ENCODE measurements at places on chromosomes 3 and 15.

- DNase-seq = peak; percentile 79
Measured at GRCh38 chr3:150875548-150875947, 29.7 kb downstream of the MINDY4B start.

GRCh38 chr3:153003441-153003840 is 158.6 kb upstream of the RAP2B start:
- no peak for DNase-seq

GRCh38 chr3:25080461-25080860 is 347.6 kb upstream of the RARB start:
- no peak for DNase-seq

DNA sequence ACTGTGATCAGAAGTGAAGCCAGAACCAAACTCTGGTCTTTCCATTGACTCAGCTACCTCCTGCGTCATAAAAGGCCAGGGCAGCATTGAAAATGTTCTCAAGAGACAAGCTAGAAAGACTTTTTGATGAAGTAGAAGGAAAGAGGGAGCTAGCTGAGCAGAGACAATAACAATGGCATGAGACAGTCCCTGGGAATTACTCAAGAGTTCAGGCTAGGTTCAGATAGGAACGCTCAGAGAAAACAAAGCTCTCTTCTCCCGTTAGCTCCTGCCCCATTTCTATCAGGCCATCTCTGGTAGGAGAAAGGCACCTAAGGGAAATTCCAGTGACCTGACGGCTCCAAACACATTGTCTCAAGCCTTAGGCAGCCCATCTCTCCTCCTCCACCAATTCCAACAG is 7.0 kb upstream of the OXTR start:
- no peak for DNase-seq

DNA sequence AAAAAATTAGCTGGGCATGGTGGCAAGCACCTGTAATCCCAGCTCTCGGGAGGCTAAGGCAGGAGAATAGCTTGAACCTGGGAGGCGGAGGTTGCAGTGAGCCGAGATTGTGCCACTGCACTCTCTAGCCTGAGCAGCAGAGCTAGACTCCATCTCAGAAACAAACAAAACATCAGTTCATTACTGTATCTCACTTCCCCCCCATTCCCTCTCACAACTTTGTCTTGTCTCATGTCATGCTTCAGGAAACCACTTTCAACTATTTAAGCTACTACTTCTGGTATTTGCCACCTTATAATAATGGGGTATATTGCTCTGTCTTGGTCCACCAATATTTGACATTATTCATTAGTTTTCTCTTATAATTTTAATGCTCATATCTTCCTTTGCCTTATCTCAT is 26.2 kb downstream of the PIK3CA start:
- DNase-seq = no peak

GRCh38 chr3:60772584-60772983 is 478.7 kb downstream of the FHIT start:
- no peak for DNase-seq

- DNase-seq = no peak
Measured at GRCh38 chr3:21641959-21642358, 109.1 kb downstream of the ZNF385D start.

DNA sequence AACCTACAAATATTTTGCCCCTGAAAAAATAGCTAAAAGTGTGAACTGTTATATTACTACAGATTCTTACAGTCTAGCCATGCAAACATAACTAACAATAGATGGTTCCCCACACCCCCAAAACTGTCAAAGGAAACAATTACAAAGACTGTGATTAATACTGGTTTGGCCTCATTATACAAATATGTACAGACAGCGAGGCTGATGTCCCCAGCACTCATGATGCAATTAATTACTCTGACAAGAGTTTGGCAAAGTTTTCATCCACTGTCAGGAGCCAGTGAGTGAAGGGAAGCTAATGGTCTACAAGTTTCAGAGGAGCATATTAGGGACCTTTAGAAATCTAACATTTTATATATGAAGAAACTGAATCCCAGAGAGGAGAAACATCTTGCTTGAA is 61.0 kb downstream of the HMG20A start:
- DNase-seq = no peak

DNA sequence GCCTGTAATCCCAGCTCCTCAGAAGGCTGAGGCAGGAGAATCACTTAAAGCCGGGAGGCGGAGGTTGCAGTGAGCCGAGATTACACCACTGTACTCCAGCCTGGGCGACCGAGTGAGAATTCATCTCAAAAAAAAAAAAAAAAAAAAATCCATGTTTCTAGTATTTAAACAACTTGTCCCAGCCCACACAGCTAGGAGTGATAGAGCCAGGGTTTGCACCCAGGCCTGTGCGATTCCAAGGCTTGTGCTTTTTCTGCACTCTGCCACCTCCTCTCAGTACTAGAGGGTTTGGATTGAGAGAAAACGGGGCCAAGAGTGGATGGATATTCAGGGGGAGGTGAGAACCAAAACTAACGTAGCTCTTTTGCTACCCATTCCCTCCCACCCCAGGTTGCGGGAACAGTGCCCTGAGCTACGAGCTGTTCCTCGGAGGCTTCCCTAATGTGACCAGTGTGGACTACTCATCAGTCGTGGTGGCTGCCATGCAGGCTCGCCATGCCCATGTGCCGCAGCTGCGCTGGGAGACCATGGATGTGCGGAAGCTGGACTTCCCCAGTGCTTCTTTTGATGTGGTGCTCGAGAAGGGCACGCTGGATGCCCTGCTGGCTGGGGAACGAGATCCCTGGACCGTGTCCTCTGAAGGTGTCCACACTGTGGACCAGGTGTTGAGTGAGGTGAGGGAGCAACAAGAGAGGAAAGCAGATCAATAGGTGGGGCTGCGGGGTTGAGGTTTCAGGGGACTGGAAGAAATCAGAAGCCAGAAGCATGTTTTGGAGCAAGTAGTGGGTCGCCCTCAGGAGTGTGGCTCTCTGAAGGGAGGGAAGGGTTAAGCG is 4.1 kb downstream of the CAMK2N2 start:
- DNase-seq = no peak

GRCh38 chr3:312160-312733 is 115.7 kb downstream of the CHL1 start:
- no peak for DNase-seq

GRCh38 chr3:147391781-147392624 is 14.3 kb downstream of the ZIC4 start:
- DNase-seq = no peak

- no peak for DNase-seq
Measured at GRCh38 chr3:140557476-140557875, 120.4 kb upstream of the TRIM42 start.

- DNase-seq = peak; percentile 36
Measured at GRCh38 chr3:4866866-4867265, 112.4 kb upstream of the BHLHE40 start.

DNA sequence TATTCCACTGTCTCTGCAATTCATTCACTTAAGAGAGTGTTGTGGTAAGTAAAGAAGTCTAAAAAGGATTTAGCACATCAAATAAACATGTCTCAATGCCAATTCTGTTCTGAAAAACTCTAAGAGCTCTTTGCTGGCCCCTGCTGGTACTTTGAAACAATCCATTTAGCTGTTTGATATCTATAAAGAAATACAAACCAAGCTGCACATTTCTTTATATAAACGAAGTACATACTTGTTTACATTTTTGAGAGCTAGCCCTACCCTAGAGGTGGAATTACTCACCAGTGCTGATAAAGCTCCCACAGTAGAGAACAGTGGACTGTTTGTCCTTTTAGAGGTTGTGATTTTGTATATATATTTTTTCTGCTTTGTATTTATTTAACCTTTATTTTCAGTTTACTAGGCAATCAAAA is 75.5 kb downstream of the NEDD4 start:
- DNase-seq = peak; percentile 20

- DNase-seq = no peak
Measured at GRCh38 chr15:78621810-78622402, 1.1 kb upstream of the CHRNA3 start.

DNA sequence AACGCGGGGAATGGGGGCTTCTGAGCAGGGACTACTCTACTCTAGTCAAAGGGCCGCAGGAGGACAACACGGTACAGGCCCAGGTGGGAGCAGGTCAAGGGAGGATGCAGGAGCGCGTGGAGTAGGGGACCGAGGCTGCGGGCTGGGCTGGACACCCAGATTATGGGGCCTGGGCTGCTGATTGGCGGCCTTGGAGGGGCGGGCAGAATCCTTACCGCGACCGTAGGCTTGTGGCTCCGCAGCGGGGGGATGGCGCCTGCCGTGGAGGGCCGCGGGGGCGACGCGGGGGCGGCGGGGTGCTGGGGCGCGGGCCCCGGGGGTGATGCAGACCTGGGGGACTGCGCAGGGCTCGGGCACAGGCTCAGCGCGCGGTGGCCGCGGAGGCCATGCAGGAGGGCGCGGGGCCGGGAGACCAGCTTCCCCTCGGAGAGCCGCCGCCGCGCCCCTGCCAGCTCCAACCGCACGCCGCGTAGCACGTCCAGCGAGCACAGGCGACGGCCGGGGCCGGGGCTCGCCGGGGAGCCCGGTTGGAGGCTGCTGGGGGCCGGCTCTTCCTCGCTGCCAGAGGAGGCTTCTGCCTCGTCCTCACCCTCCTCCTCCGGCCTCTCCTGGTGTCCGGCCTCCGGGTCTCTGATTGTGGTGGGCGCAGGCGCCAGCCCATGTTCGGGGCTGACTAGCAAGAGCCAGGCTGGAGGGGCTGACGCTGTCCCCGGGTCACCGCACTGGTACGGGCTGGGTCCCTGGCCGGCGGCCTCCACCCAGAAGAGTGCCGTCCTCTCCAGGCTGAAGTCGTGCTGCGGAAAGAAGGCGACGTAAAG is 12.9 kb downstream of the UBAP1L start:
- no peak for DNase-seq

DNA sequence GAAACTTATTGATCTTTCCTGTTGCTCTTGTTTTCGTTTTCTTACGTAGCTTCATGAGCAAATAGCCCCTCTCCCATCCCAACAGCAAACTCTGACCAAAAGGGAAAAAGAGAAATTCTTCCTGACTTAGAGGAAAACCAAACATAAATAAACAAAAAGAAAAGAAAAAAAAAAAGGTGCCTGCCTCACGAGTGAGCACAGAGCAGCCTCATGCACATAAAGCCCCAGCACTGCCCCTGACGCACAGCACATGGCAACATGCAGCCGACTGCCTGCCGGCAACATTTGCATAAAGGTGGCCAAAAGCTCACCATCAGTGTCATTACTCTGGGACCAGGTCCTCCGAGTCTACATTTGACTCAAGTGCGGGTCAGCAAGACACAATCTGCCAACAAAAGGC is 6.4 kb downstream of the POC1A start:
- no peak for DNase-seq

DNA sequence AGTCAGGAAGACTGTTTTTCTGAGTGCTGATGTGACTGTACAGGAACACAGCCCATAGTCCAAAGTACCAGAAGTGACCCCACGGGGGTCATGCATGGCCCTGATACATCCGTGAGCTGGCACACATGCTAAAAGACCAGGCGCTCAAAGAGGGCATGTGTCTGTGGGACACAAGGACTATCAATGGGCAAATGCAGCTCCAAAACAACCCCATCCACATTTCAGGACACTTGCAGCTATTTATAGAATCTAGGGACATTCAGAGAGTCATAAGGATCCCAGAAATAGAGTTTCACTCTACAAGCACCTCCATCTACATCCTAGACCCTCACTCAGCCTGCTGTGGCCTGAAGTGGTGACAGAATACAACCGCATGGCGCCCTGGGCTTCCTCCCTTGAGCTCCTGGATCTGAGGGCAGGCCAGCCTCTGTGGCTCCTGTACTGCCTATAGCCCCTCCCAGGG is 17.0 kb downstream of the SLC25A20 start:
- DNase-seq = no peak

DNA sequence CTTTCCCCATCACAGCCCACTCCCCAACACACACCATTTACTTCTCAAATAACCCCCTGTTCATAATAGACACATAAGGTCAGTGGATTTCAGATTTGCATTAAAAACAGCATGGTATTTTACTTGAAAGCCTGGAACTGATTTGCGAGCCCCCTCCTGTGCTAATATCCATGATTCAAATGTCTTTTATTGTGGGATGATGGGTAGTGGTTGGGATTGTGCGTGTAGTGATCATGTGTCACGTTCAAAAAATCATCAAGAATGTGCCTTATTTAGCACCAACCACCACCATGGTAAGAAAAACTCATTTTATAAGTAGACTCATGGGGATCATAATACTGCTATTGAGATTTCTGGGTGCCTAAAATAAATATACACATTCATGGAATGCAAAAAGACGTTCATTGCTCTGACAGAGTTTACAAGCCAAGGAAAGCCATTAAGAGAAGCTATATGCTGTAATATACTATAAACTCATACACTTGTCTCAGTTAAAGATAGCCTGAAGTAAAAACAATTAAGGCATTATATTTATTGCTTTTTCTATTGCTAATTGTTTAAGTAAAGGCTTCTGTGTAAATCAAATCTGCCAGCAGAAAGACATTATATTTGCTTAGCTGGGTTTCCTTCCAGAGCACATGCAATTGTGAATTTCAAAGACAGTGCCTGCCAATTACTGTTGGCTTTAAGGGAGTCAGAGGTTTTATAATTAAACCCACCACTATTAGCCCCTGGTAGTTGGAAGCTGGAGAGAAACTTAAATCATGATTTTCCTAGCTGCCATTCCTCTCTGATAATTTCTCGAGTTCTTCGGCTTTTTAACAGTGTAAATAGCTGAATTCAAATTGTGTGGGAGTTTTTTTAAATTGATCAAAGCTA is 4.0 kb downstream of the TRAT1 start:
- DNase-seq = no peak

- no peak for DNase-seq
Measured at GRCh38 chr3:105466495-105467404, 100.0 kb downstream of the ALCAM start.

DNA sequence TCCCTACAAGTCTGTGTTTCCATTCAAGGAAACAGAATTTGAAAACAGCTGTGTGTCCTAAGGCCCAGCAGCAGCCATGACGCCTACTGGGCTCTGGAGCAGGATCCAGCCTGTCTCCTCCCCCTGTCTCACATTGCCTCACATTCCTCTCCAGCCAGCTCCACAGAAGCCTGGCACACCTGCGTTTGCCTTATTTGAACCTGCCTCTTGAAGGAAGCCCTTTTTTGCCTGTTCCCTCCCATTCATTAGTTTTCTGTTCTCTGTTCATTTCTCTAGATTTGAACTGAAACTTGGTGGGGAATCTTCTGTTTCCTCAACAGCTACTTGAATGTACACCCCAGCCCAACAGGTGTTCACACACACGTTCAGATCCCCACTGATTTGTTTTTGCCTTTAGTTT is 890.5 kb downstream of the TUSC7 start:
- no peak for DNase-seq
